Articular chondrocyte of knee joint (primary cell): ENCODE measurements at places on chromosomes 6 and 20. TPM values are rescaled to one million over a fixed set of nuclear protein-coding genes. Genes with fewer than 3 reads are reported as not detected.

OXT gene
- not detected in 2 replicates for total RNA-seq

MCCD1 gene
- not detected in 2 replicates for total RNA-seq

SYNE1 gene
- total RNA-seq: 241 and 269 TPM in 2 replicates

KHDC1L gene
- total RNA-seq: 0.26 and 0.54 TPM in 2 replicates

KCNK16 gene
- total RNA-seq: not detected in 2 replicates

DACT2 gene
- total RNA-seq: 3.3 and 5.5 TPM in 2 replicates

QKI gene
- total RNA-seq: 191 and 196 TPM in 2 replicates

GSTA2 gene
- total RNA-seq: not detected in 2 replicates

DZANK1 gene
- 1.2 TPM in 2 replicates for total RNA-seq

RBPJL gene
- total RNA-seq: not detected in 2 replicates

FOXC1 gene
- total RNA-seq: 78.9 and 88.4 TPM in 2 replicates

PTCRA gene
- not detected in 2 replicates for total RNA-seq

SPATS1 gene
- 0.13 TPM in 1 of 2 replicates, not detected in the other for total RNA-seq

SLC22A7 gene
- not detected in 2 replicates for total RNA-seq

NCOA5 gene
- total RNA-seq: 12.9 and 17.2 TPM in 2 replicates
